Stimulated activated CD4-positive, alpha-beta T cell treated with anti-CD3 and anti-CD28 coated beads, Interleukin-12 subunit alpha, Interleukin-12 subunit beta, amount 100 ng/mL, for 4 hours (primary cell): ENCODE measurements at places on chromosomes 12 and 14.

DNA sequence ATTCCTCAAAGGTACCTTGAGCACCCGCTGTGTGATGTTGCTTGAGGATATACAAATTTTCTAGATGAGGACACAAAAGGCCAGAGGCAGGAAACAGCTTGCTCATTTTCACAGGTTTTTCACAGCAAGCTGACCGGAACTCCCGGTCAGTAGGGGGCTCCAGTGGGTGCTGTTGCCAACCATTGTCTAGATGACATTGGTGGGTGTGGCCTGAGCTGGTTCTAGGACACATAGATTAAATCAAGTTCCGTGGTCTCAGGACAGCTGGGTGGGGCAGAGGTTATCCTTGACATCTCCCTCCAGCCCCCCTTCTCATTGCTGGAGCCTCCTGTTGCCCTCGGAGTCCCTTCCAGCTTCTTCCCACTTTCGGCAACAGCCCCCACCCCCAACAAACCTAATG, 153.6 kb upstream of the FKBP4 start:
- DNase-seq, result no peak

GRCh38 chr14:104688505-104689108, 811 bp upstream of the INF2 start:
- DNase-seq, result no peak

DNA sequence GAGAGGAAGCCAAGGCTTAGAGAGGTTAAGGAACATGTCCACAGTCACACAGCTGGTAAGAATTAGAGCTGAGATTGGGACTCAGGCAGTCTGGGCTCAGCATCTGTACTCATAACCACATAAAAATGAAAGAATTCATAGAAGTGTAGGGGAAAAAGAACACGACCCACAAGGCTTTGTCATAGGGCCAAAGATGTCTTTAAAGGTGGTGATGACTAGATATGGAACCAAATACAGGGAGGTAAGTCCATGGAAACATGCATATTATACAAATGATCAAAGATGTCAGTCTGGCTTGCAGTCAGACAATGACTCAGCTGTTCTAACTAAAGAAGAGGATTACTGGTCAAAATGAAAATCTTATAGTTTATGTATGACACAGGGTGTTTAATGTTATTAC, 7.2 kb upstream of the SSPN start:
- DNase-seq, result no peak

GRCh38 chr12:19194963-19195362, 65.4 kb downstream of the PLEKHA5 start:
- no peak for DNase-seq

DNA sequence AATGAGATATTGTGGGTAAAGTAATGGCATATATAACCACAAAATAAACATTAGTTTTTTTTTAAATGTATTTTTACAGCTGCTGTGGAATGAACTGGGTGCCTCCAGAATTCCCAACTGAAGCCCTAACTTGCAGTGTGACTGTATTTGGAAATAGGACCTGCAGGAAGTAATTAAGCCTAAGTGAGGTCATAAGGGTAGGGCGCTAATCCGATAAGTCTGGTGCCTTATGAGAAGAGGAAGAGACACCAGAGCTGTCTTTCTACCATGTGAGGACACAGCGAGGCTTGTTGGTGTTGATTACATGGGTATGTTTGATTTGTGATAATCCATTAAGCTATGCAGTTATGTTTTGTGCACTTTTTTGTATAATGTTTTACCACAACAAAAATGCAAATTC, 136.8 kb downstream of the TPH2 start:
- no peak for DNase-seq

GRCh38 chr14:77203611-77204458, 22.2 kb downstream of the TMEM63C start:
- DNase-seq, result no peak

- DNase-seq, result no peak
Measured at GRCh38 chr14:102086709-102086971, 204 bp downstream of the HSP90AA1 start.

- DNase-seq, result no peak
Measured at GRCh38 chr12:15201056-15201455, 20.2 kb downstream of the RERG start.

- no peak for DNase-seq
Measured at GRCh38 chr12:45289245-45290215, 73.6 kb downstream of the ANO6 start.

GRCh38 chr14:32374155-32374554, 45.1 kb downstream of the AKAP6 start:
- DNase-seq, result no peak

- no peak for DNase-seq
Measured at GRCh38 chr14:69088586-69088985, 64.3 kb downstream of the DCAF5 start.

- DNase-seq, result no peak
Measured at GRCh38 chr12:18754124-18754707, 16.3 kb downstream of the CAPZA3 start.

DNA sequence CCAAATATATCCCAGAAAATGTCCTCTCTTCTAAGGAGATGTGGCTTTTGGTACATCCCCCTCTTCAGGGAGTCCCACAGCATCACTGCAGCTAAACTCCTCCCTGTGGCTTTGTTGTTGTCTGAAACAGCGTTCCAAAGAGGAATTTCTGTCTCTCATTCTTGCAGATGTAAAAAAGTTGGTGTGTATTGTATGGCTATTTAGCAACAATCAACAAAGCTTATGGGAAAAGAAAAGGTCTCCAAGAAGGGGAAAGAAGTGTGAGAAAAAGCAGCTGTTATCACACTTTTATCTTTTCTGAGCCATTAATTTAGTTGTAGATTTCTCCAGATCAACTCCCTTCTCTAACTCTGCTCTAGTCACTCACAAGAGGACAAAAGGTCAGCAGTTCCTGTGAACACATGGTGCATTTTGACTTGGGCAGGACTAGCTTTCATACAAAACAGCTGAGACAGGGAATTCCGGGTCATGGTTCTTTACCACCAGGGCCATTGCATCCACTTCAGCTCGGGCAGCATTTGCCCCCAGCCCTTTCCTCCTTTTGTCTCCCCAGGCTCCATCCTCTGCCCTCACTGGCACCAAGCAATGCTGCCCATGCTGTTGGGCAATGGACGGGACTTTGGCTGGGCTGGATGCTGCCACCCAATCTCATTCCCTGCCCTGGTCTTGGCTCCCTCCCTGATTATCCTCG, 184.7 kb downstream of the TMX1 start:
- DNase-seq, result no peak

DNA sequence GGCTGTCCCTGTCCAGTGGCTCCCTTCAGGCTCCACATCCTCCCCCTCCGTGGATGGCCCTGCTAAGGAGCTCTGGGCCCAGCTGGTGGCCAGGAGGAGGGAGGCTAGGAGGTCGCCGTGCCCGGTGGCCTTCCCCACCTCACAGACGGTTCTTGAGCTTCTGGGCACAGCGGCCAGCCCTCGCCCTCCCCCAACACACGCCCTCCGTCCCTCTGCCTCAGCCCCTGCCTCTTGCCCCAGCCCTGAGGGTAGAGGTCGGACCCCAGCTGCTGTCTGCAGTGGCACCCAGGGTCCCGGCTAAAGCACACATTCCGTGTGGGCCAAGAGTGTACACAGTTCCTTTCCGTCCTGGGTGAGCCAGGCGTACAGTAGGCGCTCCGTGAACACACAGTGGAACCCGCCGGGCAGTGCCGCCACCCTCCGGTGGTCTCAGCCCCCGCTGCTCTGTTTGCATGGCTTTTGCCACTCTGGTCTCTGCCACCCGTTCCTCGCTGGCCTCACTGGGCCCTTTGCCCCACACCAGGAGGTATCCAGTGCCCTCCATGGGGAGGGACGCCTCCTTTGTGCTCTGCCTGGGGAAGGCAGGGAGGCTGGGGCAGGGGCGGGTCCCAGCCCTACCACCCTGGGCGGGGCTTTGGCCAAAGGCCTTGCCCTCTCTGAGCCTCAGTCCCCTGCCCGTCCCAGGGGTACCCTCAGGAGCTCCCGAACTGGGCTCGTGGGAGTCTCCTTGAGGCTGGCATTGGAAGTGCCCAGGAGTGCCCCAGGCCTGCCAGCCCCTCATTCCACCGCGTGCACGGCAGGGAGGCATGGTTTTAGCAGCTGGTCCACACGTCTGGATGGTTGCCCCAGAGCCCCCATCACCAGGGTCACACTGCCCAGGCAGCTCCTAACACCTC, 13.0 kb downstream of the TRMT61A start:
- DNase-seq, result no peak

DNA sequence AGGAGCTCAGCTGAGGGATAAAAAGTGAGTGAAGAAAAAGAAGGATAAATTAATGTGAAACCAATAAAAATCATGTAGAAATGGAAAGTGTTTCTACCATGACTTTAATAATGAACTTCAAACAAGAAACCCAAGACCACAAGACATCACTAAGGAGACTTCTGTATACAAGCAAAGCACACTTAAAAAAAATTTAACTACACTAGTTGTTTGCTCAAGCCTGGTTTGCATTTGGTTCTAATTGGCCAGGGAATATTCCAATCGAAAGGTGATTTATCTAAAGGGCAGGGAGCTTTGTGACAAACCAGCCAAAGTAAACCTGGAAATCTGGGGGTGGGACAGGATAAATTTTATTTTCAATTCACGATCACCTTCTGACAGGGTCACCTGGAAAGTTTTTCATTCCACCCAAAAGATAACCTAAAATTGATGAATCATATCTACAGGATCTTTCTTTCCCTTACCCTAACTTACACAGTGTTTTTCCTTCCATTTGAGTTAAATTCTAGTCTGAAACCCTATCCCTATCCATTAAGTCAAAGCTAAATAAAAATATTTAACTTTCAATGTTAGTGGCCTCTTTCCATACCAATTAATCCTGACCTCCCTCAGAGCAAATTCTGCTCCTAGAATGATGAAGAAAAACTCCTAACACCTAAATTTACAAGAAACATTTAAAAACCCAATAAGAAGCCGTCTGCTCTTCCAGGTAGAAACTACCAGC, 2.6 kb downstream of the EGLN3 start:
- no peak for DNase-seq

GRCh38 chr12:12209043-12209442, 57.8 kb downstream of the LRP6 start:
- DNase-seq, result no peak

DNA sequence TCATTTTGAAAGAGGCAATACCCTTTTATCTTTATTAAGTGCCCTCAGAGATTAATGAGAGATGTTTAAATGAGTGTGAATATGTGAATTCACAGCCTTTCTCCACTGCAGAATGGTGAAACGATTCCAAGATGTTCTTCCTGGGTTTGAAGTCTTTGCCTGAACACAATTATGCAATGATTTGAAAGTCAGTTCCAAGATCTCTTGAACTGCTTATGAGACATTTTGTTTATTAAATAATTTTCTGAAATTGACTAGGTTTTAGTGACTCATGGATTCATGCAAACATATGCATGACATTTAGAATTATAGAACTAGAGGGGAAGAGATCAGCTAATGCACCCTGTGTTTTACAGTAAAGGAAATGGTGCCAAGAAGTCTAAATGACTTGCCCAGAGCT, 118.1 kb upstream of the SLC38A2 start:
- DNase-seq, result no peak

DNA sequence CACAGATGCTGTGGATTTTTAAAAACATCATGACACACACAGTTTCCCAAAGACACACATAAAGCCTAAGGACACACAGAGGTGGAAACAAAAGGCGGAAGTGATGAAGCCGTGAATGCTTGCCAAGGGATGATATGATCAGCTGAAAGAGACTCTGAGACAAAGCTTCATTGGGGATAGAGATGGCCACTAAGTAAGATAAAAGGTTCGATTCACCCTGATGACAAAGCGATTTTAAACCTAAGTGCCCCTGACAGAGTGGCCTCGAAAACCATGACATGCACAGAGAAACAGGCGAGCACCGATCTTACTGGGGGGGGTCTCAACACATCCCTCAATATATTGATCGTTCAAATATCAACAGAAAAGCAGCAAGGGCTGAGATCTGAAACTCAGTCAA, 20.3 kb upstream of the EIF5 start:
- no peak for DNase-seq

DNA sequence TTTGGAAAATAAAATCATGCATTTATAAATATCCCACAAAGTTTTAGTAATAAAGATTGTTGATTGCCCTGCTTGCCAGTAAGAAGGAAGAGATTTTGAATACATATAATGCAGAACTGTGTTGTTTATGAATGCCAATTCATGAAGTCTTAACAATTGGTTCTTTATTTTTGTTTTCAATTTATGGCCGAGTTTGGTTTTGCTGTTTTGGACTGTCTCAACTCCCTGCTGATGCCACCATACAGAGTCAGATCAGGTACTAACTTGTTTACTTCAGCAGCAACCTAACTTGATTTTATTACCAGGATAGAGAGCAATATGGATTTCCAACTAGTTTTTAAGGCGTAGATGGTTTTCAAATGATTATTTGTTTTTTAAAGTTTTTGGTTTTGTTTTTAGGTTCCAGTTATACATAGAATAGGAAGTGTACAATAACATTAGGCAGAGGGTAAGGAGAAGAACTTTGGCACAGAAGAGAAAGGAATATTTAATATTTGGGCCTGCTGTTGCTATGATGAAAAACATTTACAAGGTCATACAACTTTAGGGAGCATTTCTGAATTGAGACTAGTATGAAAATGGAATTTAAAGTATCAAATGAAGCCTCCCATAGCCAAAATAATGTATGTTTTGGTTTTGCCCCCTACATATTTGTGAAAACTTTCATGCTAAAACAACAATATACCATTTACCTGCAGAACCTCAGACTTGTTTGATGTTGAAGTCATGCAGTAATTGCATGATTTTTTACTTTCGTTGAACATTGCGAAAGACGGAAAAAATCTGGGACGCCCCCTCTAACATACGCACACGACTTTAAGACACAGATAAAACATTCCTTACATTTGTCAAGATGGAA, 904 bp upstream of the FAM177A1 start:
- no peak for DNase-seq

GRCh38 chr14:34835312-34835711, 39.8 kb downstream of the BAZ1A start:
- no peak for DNase-seq

DNA sequence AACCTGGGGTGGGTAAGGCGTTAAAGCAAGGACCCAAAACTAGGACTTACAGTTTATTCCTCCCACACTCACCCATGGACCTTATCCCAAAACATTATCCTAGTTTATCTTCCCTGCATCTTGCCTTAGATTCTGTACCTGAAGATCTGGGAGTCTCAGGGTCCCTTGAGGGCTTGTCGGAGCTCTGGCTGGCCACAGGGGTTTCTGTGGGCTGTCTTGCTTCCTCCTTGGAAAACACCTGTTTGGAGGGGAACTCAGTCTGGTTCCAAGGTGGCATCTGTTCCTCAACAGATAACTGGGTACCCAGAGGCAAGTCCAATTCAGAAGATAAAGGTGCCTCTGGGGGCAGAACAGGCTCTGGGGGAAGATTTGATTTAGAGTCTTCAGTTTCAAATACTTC, 1.7 kb downstream of the CDCA3 start:
- no peak for DNase-seq

DNA sequence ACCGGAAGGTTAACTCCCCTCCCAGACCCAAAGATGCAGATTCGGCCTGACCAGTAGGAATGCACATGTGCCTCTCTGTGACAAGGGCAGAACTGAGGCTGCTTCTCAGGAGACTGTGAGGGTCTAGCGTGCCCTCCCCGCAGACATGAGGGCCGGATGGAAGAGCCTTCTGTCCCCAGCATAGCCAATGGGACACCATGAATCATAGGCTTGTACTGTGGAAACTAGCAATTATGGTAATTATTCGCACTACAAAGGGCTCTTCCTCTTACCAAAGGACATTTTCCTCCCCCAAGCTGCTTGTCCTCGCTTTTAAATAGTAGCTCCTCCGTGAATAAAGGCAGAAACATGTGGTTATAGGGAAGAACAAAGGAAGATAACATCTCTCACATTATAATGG, 6.2 kb downstream of the COA8 start:
- DNase-seq, result no peak
